Activated CD4-positive, alpha-beta T cell treated with anti-CD3 and anti-CD28 coated beads, Interleukin-2, Interleukin-6, amounts not matched to agents 100 ng/mL and 50 ng/mL, durations not matched to agents 16 hours and 8 hours (primary cell): ENCODE measurements at places on chromosomes 3 and 15.
A peak's percentile ranks its signal among the peaks of the same experiment; 100 is the strongest.

DNA sequence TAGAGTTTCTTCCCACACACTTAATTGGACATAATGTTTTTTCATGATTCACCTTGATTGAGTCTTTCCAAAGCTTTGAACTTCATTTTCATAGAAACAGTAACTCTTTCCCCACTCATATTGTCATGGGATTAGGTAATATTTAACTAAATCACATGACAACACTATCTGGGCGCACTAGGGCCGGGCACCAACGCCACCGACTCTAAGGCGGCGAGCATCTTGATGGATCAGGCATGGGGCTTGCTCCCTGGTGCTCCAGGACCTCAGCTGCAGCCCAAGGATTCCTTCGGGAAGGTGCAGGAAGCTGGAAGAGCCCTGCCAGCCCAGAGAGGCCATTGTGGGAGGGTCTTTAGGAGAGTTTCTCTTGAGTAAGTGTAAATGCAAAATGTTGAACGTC, 193.1 kb upstream of the UBE3A start:
- no peak for DNase-seq

DNA sequence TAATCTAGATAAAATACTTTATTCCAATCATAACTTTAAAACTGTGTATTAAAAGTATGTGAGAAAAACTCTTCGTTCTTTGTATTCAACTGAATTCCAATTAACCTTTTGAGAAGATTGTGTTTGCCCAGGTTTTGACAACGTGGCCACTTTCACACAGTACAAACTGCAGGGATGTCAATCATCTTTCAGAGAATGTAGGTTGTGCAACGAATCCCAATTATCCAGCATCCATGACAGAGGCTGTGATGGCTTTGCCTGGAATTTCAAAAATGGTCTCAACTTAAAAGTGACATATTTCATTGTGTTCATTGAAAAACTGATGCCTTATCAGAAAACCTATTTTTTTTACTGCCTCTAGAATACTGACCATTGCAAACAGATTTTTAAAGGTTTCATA, 615.1 kb upstream of the KCNMB2 start:
- no peak for DNase-seq

DNA sequence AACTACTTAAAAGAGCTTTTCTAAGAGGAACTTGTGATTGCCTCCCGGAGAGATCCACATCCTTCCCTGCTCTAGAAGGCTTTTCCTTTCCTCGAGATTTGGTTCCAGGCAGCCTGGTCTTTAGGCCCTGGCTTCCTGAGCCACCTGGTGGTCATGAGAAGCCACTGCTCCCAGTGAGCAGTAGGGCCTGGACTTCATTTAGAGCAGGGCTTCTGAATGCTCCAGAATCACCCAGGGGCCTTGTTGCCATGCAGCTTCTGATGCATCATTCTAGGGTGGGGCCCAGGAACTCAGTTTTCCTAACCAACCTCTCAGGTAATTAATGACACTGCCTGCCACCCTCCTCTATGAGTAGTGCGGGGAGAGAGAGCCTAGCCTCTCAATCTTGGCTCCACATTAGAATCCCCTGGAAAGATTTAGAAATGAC, 29.6 kb downstream of the PSMD6 start:
- DNase-seq, result peak; percentile 64

GRCh38 chr3:44342176-44342790, 3.7 kb downstream of the TCAIM start:
- no peak for DNase-seq

GRCh38 chr3:76990606-76991005, 49.3 kb upstream of the ROBO2 start:
- DNase-seq, result no peak

DNA sequence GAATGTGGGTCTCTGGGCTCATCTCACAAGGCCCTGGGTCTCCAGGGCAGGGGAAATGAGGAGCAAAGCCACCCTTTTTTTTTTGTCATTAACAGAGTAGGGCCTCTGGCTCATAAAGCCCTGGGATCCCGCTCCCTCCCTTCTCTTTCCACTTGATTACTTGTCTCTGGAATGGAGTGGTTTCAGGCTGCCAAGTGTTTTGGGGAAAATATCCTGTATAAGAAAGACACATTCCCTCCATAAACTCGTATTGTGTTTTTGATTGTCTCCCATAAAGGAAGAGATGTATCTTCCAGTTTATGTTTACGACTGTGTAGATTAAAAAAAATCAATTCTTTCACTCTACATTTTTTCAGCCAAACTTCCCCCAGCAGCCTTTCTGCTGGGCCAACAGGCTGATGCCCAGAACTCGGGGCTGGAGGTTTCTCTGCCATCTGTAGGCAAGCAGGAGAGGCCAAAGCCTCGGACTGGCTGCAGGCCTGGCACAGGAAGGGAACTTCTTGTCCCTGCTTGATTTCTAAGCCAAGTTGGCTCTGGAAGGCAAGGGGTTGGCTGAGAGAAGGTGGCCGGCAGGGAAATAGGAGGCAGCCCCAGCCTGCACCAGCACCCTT, 49.4 kb upstream of the INSYN1 start:
- no peak for DNase-seq

DNA sequence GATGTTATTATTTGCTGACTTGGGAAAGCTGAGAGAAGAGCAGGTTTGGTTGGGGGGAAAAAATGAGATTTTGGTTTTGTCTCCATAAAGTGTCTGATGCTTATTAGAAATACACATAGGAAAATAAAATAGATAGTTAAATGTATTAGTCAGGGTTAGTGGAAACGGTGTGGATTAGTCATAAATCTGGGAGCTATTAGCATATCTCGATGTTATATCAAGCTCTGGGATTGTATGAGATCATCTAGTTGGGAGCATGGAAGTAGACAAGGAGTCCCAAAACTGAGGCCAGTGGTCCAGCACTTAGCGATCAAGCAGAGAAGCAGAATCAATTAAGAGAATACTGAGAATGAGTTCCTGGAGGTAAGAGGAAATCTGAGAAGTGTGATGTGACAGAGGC, 845.5 kb downstream of the ROBO2 start:
- DNase-seq, result no peak

- no peak for DNase-seq
These were observed 126.3 kb downstream of the FOXB1 start for GRCh38 chr15:60130398-60130797.
